Activated CD8-positive, alpha-beta T cell treated with anti-CD3 and anti-CD28 coated beads for 36 hours (primary cell): ENCODE measurements at places on chromosomes 6 and 20. TPM values are rescaled to one million over a fixed set of nuclear protein-coding genes. Genes with fewer than 3 reads are reported as not detected.
A peak's percentile ranks its signal among the peaks of the same experiment; 100 is the strongest.

DNA sequence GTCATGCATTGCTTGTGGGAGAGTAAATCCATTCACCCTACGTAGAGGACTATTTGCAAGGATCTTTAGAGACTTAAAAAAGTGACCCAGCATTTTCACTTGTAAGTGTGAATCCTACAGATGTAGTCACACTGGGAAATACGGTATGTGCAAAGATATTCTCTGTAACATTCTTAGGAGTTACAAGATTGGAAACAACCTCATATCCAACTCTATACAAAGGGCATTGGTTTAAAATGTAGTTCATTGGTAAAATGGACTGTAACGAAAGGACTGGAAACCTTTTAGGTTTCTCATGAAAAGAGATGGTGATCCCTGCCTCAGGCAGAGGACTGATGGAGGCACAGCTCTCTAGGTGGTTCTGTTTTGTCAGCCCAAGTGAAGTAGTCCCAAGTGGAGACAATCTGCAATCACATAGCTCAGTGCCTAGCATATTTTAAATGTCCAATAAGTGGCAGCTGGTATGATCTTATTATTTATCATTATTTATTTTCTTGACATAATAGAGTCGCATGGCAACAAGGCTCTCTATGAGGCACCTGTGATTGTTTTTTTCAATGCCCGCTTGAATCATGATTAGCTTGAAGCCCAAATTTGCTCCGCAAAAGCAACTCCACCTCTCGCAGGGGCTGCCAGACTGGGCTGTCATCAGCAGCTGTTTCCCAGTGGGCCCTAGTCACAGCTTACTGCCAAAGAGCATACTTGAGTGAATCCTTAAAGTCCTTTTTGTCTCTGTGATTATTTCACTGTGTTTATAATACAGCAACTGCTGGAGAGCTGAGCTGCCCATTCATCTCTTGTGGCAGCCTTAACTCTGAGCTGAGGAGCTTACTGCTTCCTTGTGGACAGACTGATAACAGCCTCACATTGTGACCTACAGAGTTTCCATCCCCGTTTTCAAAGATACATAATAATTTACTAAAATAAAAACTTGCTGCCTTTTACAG is 19.8 kb upstream of the ENPP1 start:
- DNase-seq, result no peak

- DNase-seq, result no peak
These were observed 18.1 kb downstream of the KLHL32 start for GRCh38 chr6:96942676-96943075.

GRCh38 chr6:133583907-133584427 is 304.9 kb upstream of the TCF21 start:
- DNase-seq, result no peak

DNA sequence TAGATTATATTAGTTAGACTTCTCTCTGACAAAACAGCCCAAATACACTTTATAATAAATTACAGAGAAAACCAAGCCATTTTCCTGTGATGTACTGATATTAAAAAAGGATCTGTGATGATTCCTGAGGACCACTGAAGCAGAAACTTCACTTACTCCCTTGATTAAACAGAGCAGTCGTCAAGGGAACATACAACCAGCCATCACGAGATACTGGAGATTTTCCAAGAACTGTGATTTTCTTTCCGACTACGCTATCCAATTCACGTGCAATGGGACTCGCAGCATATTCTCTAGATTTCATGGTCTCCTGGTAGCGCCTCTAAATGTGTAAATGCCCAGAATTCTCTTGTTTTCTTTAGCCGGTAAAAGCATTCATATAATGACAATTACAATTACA is 377.4 kb downstream of the PHF3 start:
- DNase-seq, result no peak

GRCh38 chr6:38346291-38347079 is 293.2 kb downstream of the BTBD9 start:
- DNase-seq, result no peak

GRCh38 chr6:104252276-104252675 is 607.4 kb downstream of the HACE1 start:
- DNase-seq, result no peak

DNA sequence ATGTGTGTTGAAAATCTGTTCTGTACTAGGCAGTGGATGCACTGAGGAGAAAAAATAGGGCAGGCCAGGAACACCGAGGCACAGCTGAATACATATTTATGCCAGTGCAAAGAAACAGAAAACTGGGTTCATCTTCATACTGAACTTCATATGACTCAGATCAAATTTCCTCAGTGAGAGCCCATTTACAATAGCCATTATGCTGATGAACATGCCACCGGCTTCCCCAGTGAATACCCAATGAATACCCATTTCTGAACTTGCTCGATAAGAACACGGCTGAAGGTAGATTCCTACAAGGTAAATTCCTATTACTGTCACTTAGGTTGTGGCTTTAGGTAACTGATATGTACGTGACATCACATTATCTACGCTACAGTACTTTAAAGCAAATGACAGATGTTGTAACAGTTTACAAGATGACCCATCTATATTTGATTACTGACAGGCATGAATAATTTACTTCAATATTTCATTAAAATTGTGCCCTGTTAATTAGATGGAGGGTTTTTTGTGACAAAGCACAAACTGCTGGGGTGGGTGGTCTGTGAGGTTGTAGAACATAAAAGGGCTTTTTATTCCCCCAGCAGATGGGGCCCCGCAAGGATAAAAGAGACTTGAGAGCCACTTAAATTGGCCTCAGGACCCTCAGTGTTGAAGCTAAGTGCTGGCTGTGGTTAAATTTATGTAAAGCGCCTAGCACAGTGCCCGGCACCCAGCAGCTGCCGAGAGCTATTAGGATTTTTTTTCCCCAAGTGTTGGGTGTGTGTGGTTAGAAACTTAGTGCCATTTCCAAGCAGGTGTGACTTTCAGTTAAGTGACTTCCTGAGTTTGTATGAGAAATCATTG is 264.5 kb downstream of the CD83 start:
- DNase-seq, result peak; percentile 19

DNA sequence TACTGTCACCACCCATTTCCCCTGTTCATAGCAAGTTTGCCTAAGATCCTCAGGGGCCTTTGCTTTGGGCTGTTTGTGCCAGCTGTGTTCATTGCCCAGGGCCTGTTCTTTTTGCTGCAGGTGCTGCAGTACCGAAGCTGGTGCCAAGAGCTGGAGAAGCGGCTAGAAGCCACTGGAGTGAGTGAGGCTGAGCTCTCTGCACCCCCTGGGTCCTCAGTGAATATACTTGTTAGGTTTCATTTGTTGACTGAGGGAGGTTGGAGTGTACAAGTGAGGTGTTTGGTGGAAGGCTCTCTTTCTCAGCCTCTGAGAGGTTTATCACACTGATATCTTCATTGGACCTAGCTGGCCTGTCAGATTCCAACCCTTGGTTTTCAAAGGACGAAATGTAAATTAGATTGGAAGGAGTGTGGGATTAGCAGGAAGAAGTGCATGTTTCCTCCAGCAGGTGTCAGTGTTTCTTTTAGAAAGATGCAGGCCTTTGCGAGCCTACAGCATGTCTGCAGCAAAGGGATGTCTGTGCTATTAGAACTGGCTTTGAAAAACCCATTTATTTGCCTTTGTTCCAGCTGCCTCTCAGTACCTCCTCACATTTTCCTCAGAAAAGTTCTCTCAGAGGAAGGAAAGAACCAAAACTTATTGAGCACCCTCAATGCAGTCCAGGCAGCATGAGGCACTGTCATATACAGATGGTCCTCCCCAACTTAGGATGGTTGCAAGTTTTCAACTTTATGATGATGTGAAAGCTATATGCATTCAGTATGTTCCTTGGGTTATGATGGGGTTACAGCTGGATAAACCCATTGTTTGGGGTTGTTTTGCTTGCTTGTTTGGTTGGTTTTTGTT is 8.3 kb downstream of the CEP250 start:
- DNase-seq, result peak; percentile 68

GRCh38 chr20:18832546-18833200 is 19.1 kb downstream of the SCP2D1 start:
- DNase-seq, result no peak

DNA sequence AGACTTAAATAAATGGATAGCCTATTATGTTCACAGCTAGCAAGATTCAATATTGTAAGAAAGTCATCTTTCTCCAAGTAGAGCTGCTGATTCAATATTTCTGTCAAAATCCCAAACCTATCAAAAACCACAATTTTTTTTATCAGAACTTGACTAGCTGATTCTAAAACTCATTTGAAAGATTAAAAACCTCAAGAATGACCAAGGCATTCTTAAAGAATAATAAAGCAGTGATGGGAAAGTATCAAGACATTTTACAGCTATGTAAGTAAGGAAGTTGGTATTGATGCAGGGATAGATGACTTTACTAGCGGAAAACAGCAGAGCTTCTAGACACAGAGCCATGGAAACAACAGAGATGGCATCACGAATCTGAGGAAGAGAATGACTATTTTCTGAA is 64.7 kb downstream of the SAMD3 start:
- no peak for DNase-seq

GRCh38 chr20:58818586-58819285 is 32.0 kb downstream of the GNAS-AS1 start:
- peak; percentile 97 for DNase-seq

DNA sequence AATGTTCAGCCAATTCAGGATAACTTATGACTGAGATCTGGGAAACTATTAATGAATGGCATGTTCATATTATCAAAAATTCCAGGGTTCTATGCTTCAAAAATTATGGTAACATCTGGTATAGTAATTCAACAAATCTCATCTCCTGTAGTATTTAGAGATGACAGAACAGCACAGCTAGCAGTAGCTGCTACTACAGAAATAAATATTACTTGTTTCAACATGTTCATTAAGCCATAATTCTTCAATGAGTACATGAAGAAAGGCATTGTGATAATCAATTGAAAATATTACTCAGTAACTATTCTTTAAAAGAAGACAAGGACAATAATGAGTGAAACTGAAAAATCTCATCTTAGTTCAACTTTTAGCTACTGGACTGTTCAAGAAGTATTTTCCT is 66.8 kb downstream of the ATG5 start:
- no peak for DNase-seq

GRCh38 chr6:144530118-144530517 is 245.0 kb downstream of the UTRN start:
- no peak for DNase-seq

DNA sequence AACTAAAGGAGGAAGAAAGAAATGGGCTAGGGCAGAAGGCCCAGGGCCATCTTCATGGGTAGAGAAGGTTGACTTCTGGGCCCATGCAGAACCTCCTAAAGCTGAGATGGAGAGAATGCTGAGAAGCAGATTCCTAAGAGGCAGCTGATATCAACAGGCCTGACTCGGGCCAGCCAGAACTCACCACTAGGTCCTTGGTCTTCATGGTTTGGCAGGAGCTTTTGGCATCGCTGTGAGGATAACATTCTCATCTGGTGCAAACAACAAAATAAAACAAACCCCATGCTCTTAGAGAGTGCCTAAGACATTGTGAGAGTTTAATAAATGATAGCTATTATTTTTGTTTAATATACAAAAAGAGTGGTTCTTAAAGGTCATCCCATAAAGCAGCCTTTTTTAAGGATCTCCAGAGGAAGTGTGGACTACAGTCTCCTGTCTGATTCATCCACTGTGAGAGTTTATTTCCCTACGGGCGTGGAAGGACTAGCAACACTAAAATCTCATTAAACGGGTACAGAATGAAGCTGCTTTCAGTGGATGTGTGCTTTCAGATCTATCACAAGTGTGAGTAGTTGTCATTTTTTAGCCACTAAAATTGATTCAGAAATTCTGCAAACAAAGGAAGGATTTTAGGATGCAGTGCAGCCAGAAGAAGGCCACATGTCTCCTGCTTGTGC is 160.0 kb downstream of the PLCB4 start:
- DNase-seq, result no peak

- DNase-seq, result no peak
These were observed 51.6 kb downstream of the CYP24A1 start for GRCh38 chr20:54122189-54122588.

DNA sequence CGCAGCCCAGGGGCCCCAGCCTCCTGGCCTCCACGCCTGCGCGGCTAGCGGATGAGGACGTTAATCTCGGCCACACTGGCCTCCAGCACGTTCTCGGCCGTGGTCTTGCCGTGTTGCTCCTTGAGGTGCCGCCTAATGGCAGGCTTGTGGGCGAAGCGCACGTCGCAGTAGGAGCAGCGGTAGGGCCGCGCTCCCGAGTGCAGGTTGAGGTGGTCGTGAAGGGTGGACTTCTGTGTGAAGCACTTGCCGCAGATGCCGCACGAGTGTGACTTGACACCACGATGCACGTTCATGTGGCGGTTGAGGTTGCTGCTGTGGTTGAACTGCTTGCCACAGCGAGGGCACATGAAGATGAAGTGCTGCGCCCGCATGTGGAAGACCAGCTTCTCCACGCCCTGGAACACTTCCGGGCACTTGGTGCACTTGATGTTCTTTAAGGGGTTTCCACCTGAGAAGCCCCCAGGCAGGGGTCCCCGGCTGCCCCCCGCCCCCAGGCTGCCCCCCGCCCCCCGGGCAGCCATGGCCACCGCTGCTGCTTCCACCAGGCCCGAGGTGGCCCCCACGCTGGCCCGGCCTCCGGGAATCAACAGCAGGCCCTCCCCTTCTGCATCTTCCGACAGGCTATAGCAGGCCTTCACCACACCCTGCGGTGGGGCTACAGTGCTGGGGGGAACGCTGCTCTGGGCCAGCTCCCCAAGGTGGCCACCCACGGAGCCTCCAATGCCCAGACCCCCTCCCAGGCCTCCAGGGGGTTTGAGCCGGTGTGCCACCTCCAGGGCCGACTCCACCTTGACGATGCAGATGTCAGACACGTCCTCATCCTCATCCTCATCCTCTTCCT is 1.8 kb downstream of the ZBTB12 start:
- DNase-seq, result peak; percentile 34

DNA sequence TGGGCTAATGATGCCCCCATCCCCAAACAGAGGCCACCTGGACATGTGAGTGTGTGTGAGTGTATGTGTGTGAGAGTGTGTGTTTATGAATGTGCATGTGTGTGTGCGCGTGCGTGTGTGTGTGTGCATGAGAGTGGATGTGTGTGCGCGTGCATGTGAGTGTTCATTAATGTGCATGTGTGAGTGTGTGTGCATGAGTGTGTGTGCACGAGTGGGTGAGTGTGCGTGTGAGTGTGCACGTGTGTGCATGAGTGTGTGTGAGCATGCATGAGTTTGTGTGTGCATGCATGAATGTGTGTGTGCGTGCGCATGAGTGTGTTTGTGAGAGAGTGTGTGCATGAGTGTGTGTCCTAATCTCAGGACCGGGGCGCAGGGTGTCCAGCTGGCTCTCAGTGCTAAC is 1.3 kb downstream of the IYD start:
- DNase-seq, result no peak

GRCh38 chr20:58625585-58625984 is 25.5 kb upstream of the STX16 start:
- no peak for DNase-seq

GRCh38 chr6:1435806-1436205 is 46.4 kb downstream of the FOXF2 start:
- DNase-seq, result no peak

Gene PHACTR1
- not detected for total RNA-seq

Gene VIP
- not detected for total RNA-seq

Gene TAAR9
- total RNA-seq, result not detected

Gene ARFGEF3
- 1.7 TPM for total RNA-seq

Gene BAG2
- total RNA-seq, result 8.9 TPM

Gene BTBD3
- total RNA-seq, result 4.9 TPM

Gene ERVFRD-1
- not detected for total RNA-seq

Gene PLCB4
- not detected for total RNA-seq

Gene VGLL2
- total RNA-seq, result not detected
